Stimulated activated CD4-positive, alpha-beta T cell treated with anti-CD3 and anti-CD28 coated beads, Interleukin-12 subunit alpha, Interleukin-12 subunit beta, amount 100 ng/mL, for 48 hours (primary cell): ENCODE measurements at places on chromosomes 6 and 20.

DNA sequence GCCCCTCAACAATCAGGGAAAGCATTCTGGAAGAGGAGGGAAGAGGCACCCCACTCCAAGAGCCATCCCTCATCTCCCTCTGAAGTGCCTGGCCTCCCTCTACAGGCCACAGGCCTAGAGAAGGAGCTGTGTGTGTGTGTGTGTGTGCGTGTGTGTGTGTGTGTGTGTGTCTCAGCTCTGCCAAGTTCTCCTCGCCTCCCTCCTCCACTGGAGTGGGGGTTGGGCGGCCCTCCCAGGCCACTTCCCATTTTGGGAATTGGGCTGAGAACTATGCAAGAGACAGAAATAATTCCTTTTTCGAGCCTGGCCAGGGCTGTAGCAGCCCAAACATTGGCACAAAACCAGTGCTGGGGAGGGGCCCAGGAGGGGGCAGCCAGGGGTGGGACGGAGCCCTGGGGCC, 35.7 kb downstream of the KCNB1 start:
- no peak for DNase-seq

DNA sequence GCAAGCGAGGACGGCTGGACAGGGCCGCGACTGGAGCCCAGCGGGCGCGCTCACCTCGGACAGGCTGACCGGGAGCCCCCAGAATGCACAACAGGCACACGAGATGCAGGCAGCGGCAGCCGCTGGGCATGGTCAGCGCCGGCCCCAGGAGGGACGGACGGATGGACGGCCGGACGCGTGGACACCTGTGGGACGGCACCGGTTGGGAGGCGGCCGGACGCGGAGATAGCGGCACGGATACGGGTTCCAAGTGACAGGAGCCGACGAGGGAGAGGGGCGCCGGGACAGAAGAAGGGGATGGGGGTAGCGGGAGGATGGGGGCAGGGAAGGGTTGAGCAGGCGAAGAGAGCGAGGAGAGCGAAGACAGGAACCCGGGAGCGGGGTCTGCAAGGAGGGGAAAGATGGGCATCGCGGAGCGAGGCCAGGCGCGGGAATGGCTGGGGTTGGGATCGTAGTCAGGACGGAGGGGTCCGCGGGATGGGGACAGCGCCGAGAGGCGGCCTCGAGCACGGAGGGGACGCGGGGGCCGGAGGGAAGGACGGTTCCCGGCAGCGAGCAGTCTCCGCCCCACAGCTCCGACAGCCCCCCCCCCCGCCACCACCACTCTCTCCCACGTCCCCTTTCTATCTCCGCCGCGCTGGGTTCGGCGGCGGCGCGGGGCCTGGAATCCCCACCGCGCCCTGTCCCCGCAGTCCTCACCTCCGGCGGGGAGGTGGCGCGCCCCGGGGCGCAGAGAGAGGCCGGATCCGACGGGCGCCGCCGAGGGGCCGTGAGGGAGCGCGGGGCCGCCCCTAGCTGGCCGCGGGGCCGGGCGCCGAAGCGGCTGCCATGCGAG, 435 bp downstream of the DLK2 start:
- no peak for DNase-seq

- no peak for DNase-seq
Measured at GRCh38 chr6:139944976-139945375, 570.5 kb upstream of the CITED2 start.

DNA sequence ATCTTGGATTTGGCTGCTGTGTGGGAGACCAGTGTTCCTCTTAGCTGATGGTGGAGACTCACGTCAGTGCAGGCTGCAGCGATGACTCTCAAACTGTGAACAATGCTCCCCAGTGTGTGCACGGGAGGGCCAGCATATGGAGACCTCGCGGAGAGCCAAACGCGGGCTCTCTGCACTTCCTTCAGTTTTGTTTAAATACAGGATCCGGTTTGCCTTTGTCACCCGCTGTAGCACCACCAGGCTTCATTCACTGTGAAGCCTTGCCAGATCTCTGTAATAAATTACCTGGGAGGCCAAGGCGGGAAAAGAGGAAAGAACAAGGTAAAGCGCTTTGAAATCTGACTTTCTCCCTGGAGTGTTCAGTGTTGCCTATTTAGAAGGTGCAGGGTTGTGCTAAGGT, 30.7 kb upstream of the TMEM14A start:
- no peak for DNase-seq

- DNase-seq: no peak
Measured at GRCh38 chr20:34403908-34404307, 40.8 kb downstream of the ITCH start.

GRCh38 chr20:48571949-48572847, 255.6 kb downstream of the PREX1 start:
- DNase-seq: no peak

GRCh38 chr6:8325743-8326142, 109.6 kb downstream of the SLC35B3 start:
- no peak for DNase-seq
